ENCODE measurements at places on chromosomes 3 and 15.

- no peak for DNase-seq
These were observed 3.9 kb downstream of the NUP210 start for GRCh38 chr3:13415997-13416793.

DNA sequence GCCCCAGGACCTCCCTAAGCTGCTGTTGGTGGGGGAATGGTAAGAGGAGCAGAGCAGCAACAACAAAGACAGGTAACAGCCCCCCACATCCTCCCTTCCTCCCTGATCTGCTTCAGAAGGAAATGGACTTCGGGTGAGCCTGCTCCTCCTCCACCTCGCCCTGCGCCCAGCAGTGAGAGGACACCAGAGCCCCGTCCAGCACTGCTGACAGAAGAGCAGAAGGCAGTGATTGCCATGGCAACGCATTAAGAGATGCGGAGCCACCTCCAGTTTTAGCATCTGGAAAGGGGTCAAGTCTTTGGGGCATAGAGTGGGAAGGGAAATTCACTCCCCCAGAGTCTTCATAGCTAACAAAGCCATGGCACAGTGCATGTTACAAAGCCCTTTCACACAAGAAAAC lies 77.6 kb upstream of the HRH1 start:
- no peak for DNase-seq

GRCh38 chr15:29743475-29743874 lies 78.8 kb downstream of the TJP1 start:
- no peak for DNase-seq

DNA sequence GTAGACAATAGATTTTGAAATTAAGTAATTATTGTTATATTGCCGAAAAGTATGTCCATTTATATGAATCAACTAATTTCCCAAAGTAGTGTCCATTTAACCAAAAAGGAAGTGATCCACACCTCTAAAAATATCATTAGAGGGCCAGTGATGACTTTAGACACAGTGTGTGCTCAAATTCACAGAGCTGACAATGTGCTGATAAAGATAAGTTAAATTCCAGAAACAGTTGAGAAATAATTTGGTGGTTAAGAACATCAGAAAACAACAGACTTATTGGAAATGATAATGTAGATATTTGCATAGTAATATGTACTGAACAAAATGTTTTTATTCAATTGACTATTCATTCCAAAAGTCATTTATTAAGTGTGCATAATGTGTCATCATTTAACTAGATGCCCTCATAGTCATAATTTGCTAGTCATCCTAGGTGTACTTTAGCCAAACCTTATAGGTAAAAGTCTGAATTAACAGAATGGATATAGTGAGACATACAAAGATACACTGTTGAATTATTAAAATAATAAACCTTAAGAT lies 230.2 kb upstream of the ADAMTS9 start:
- DNase-seq, result no peak

Data from urinary bladder (tissue), 4 donors.